GM18507 (cell line): ENCODE measurements at places on chromosomes 4 and X.

DNA sequence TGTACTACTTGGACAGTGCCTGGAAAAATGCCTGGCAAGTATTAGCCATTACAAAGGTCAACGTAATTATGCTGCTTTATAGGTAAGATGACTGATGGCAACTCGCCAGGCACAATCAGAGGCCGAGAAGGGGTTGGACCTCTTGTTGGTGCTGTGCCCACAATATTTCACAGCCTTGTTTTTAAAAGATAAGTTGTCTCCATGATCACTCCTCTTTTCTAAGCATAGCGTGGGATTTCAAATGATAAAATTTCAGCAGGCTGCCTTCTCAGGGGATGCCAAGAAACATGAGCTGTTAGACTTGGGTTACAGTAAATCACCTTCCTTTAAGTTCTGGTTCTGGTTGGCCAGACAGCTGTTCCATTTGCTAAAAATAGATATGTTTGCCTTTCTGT, 26.9 kb downstream of the HOPX start:
- no peak for DNase-seq

DNA sequence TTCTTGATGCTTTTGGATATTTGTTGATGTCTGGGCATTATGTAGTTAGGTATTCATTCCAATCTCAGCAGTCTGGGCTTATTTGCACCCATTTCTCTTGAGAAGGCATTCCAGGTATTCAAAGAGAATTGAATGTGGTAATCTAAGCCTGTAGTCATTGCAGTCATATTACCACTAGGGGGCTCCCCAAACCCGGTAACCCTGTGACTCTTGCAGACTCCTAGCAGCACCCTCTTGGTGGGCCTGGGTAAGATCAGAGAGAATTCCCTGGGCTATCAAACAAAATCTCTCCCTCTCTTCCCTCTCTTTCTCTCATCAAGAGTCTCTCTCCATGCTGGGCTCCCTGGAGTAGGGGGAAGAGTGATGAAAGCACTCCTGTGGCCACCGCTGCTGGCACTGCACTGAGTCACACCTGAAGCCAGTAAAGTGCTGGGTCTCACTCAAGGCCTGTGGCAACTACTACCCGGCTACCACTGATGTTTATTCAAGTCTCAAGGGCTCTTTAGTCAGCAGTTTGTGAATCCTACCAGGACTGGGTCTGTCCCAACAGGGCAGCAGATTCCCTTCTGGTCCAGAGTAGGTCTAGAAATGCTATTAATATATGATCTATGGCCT, 187.7 kb upstream of the NUDT10 start:
- no peak for DNase-seq

GRCh38 chr4:164550989-164551712, 202.8 kb upstream of the SMIM31 start:
- DNase-seq: no peak

DNA sequence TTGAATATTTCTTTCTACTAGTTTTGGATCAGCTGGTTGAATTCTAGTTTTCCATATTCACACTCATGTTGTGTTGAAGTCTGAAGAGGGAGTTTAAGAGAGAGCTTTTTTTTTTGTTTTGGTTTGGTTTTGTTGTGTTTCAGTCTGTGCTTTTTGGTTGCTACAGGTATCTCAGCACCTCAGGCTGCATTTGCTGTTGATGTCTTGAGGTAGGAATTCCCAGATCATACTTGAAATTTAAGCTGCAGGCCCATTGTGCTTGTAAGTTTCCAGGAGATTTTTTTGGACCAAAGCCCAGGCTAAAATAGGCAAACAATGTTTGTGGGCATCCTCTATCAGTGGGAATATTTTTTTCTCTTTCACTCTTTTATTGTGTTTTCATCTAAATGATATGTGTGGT, 190.2 kb upstream of the AGA start:
- DNase-seq: no peak

DNA sequence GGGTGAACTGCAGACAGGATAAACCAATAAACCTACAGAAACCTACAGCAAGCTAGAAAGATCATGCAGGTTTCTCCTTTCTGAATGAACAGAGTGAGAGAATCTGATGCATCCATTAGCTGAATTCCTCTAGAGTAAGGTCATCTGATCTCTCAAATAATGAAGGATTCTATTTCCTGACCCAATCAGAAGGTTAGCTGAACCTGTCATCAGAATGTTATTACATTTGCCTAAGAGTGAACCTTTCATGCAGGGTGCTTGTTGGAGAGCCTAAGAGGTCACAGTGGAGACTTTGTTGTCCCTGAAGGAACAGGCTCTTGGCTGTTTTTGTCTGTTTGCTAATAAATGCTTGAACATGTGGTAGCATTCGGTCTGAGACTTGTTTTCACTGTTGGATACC, 24.0 kb downstream of the MEPE start:
- no peak for DNase-seq

DNA sequence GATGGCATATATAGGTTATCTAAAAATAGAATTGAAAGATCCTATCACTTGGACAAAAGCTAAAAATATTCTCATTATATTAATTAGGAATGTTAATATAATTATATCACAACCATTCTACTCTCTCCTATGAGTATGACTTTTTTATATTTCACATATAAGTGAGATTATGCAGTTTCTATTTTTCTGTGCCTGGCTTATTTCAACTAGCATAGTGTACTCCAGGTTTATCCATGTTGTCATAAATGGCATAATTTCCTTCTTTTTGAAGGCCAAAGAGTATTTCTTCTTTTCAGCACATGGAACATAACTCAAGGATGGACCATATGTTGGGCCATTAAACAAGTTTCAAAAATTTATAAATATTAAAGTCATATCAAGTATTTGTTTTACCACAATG, 421.2 kb upstream of the CTSO start:
- DNase-seq: no peak

GRCh38 chrX:14802943-14803710, 69.7 kb downstream of the FANCB start:
- DNase-seq: no peak

GRCh38 chr4:112280386-112281056, 5.2 kb downstream of the TIFA start:
- no peak for DNase-seq

DNA sequence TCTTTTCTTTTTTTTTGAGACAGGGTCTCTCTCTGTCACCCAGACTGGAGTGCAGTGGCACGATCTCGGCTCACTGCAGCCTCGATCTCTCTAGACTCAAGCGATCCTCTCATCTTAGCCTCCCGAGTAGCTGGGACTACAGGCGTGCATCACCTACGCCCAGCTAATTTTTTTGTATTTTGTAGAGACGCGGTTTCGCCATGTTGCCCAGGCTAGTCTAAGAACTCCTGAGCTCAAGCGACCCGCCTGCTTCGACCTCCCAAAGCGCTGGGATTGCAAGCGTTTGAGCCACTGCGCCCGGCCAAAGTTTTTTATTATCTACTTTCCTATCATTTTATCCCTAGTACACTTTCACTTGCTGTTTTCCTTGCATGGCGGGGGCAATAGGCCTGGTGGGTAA, 1.4 kb downstream of the UBA6 start:
- DNase-seq: no peak

GRCh38 chr4:22824091-22824490, 131.4 kb downstream of the GBA3 start:
- DNase-seq: no peak

- DNase-seq: no peak
Measured at GRCh38 chr4:177369372-177369771, 59.7 kb downstream of the NEIL3 start.

DNA sequence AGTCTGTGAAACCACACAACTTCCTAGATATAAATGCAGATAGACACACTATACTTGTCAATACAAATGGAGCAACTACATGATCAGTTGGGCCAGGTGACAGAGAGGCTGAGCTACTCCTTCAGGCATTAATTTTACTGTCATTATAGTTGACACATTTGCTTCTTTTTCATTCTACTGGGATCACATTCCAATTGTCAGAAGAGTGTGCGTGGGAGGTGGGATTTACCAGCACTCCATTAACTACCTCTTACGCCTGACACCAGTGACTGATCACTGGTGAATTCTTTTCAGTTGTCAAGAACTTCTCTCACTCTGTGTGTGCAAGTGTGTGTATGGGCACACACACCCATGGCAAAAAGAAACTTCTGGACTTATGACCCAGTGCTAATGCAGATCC, 94.2 kb upstream of the DIAPH2 start:
- no peak for DNase-seq

- no peak for DNase-seq
Measured at GRCh38 chr4:80138551-80139538, 58.5 kb upstream of the PRDM8 start.

GRCh38 chrX:80879143-80879542, 69.5 kb upstream of the BRWD3 start:
- DNase-seq: no peak

DNA sequence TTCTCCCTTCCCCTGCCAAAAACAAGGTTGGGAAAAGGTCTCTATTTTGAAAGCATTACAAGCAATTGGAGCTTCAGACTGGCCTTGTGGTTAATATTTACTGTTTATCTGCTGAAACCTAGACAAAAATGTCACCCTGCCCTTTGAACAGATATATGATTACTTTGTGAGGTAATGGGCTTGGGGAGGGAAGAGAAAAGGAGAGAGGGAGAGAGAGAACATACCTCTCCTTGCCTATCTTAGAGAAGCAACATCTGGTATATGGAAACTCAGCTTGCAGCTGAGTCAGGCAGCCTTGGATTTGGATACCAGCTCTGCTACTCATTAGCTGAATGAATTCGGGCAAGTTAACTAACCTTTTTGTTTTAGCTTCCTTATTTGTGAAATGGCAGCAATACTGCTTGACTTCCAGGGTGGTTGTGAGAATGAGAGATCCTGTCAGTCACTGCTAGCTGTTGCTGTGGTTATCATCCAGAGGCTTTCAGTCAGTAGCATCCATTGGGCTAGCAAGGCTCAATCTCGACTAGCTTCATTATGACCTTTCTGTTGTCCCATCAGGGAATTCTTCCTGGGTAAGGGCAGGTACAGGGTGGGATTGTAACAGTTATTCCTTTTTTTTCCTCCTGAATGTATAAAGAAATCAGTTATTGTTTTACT, 41.1 kb downstream of the ZFX start:
- DNase-seq: no peak

DNA sequence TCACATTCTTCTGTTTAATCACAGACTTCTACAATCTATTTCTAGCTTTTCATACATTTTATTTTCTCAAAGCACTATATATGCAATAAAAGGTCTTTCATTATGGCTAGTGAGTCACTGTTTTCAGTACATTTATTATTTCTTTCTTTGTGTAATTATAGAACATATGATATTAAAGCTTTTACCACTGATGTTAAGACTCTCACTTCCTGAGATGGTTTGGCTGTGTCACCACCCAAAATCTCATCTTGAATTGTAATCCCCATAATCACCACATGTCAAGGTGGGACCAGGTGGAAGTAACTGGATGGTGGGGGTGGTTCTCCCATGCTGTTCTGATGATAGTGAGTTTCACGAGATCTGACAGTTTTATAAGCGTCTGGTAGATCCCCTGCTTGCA, 41.9 kb downstream of the UBA6 start:
- no peak for DNase-seq

DNA sequence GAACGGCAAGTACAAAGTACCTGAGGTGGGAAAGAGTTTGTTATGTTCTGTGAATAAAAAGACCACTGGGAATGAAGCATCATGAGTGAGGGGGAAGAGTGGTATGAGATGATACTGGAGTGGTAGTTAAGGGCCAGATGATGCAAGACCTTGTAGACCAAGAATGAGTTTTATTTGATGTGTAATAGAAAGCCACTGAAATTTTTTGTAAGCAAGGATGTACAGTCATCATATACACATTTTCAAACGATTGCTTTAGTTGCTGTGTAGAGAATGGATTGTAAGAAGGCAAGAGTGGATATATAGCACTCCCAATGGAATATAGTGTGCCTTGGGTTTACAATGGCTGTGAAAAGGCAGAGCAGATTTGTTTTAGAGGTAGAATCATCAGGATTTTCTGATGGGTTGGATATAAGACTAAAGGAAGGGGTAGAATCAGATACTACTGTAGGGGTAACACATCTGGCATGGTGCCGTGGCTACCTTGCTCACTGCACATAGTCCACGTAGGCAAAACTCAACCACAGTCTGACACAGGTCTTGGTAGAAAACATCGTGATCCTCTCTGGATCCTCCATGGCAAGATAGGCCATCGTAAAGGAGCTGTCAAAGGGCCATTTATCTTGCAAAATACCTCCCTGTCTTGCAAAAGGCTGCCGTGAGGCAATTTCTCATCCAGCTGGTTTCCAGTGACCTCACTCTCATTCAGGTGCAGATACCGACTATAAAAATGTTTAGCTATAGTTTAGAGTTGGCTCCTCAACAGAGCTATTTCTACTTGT, 14.9 kb downstream of the TIFA start:
- no peak for DNase-seq

DNA sequence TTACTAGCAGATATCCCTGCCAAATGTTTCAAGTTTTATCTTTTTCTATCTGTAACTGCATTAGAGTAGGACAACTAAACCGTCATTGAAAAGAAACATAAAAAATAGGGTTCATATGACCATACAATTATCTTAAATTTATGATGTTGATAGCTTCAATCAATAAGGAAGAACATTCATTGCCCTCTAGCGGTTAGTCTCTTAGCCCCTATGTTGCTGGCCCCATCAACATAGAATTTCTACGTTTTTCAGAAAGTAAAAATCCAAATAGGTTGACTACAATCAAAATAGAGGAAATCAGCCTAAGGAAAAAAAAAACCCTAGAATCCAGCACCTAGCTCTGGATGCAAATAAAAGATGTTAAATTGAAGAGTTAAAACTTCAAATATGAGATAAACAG, 225.1 kb upstream of the ITM2A start:
- DNase-seq: no peak

GRCh38 chrX:41781500-41781899, 57.5 kb downstream of the GPR82 start:
- no peak for DNase-seq

GRCh38 chrX:20637351-20637750, 370.6 kb upstream of the RPS6KA3 start:
- no peak for DNase-seq

DNA sequence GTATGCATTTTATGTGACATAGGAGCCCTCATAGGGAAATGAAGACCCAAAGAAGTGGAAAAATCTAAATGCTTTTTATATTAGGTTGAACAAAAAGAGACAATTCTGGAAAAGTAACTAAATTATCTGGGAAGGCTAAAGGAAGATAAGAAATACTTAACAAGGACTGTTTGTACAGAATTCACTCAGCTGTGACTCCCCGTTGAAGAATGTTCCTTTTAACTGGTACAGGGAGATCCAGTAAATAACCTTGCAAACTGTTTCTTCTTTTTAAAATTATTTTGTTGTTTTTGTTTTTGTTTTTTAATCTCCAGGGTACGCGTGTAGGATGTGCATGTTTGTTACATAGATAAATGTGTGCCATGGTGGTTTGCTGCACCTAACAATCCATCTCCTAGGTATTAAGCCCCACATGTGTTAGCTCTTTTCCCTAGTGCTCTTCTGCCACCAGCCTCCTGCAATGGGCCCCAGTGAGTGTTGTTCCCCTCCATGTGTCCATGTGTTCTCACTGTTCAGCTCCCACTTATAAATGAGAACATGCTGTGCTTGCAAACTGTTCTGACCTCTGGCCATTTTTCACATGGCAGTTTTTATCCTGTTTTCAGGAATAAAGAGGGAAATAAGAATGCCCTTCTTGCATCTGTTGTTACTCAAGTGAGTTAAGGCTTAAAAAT, 81.7 kb downstream of the PWWP3B start:
- DNase-seq: no peak
